ENCODE measurements at places on chromosomes 5 and 9. TPM values are rescaled to one million over a fixed set of nuclear protein-coding genes. Genes with fewer than 3 reads are reported as not detected.
A peak's percentile ranks its signal among the peaks of the same experiment; 100 is the strongest.

GRCh38 chr5:155783246-155783645 is 543.7 kb upstream of the SGCD start:
- DNase-seq, result no peak

DNA sequence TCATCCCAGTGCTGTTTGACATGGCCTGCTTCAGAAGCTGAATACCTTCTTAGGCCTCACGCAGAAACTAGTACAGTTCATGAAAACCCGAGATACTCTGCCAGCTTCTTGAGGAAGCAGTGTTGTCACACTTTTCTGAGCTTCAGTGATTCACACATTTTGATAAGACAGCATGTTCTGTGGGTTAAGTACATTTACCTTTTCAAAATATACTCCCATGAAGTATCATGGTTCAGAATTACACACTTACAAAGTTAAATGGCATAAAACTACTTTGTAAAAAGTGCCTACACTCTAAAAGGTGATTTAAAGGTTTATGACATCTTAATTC is 56.9 kb downstream of the VCAN start:
- DNase-seq, result no peak

GRCh38 chr5:110865400-110866094 is 126.7 kb downstream of the SLC25A46 start:
- peak; percentile 18 for DNase-seq

PCDHB14 gene
- 10.6 TPM for total RNA-seq

GRCh38 chr9:133876144-133876543 is 116.0 kb downstream of the VAV2 start:
- no peak for DNase-seq

DNA sequence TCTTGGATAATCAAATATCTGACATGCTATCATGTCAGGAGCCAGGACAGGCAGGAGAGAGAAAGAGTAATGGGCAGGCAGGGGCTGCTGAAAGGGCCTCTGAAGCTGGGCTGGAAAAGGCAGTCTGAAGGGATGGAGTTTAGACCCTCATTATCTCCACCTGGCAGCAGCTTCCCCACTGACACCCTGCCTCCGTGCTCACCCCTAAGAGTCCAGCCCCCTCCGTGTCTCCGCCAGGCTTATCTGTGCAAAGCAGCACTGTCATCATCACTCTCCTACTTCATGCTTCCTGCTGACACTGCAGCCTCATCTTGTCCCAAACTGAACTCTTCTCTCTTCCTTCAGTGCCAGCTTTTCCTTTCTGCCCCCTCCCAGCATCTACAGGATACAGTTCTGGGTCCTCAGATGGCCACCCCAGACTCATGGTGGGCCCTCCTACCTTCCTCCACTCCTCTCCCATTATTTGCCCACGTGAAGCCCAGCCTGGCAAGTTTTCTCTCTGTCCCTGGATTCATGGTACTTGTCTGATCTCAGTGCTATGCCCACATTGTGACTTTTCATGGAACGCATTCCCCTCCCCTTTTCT is 70.9 kb upstream of the KLF9 start:
- DNase-seq, result no peak

PWWP2A gene
- total RNA-seq, result 23.0 TPM

DNA sequence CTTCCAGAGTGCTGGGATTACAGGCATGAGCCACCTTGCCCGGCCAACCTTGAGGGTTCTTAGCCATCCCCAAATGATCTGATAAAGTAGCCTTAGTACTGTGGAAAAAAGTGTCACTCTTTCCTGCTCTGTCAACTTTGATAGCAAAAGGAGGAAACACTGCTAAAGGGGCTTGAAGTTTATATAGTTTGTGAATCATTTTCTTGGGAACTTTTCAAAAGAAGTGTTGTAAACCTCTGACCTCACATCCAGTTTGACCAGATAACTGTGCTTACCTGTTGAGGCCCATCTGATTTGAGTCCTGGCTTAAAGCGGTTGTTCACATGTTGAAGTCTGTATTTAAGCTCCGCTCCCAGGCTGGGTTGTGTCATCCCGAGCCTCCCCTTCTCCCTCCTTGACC is 303.3 kb downstream of the DOCK8 start:
- no peak for DNase-seq

- DNase-seq, result no peak
Observed at GRCh38 chr9:87269296-87270176, 228.1 kb upstream of the DAPK1 start.

- no peak for DNase-seq
Observed at GRCh38 chr9:120570296-120570695, 9.7 kb downstream of the CDK5RAP2 start.

- DNase-seq, result no peak
Observed at GRCh38 chr5:75324791-75325190, 12.2 kb upstream of the HMGCR start.

DNA sequence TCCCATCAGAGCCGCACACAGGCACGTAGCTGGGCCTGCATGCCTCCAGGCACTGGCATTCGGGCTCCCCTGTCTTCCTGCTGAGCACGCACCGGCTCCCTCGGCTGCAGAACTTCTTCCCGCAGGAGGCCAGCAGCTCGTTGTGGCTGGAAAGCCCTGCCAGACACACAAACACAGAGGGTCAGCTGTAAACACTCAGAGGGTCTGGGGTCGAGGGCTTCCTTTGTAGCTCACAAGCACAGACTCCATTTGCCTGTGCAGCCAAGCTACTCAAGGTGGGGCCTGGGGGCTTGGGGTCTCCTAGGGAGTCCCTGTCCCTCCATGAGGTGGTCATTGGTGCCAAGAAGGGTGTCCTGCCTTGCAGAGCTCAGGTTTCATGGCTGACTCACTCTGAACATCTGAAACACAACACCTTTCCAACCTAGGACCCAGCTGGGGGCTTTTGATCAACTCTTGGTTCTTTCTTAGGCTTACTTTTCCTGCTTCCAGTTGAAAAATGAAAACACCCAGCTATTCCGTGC is 211.4 kb downstream of the FSTL4 start:
- DNase-seq, result no peak

DNA sequence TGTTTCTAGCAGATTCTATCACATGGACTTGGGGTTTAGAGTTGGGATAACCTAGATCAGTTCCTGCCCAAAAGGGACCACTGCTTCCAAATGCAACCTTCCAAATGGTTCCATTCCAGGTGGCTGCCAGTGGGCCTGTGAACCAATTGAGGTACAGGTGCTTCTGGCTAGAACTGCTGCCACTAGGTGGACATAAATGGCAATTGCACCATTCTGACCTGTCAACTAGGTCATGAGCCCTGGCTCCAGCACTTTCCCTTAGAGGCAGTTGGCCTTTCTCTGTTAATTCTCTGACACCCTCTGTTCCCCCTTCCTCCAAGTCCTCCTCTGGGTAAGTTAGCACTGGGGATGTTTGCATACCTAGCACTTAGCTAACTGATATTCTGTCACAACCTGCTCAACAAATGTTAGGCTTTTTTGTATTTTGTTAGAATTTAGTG is 16.6 kb upstream of the HEMGN start:
- peak; percentile 17 for DNase-seq

DNA sequence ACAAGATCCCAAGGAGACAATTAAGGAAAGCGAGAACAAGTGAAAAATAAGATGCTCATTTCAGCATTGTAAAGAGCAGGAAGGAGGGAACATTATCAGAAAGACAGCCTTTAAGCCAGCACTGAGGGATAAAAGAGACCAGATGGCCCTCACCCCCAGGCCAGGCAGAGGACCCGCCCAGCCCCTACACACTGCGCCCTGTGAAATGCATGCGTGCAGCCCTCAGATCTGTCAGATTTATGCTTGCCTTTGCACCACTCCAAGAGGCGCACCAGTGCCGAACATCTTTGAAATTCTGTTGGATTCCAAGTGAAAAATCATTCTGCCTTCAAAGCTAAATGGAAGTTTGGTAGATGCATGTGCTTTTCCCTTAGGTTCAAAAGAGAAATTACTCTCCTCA is 378.0 kb downstream of the MLLT3 start:
- no peak for DNase-seq

GRCh38 chr5:143142596-143143435 is 260.7 kb downstream of the NR3C1 start:
- DNase-seq, result no peak

GRCh38 chr5:120734033-120734432 is 269.9 kb downstream of the PRR16 start:
- DNase-seq, result no peak

- DNase-seq, result no peak
Observed at GRCh38 chr5:20087299-20087698, 99.3 kb upstream of the CDH18 start.

DNA sequence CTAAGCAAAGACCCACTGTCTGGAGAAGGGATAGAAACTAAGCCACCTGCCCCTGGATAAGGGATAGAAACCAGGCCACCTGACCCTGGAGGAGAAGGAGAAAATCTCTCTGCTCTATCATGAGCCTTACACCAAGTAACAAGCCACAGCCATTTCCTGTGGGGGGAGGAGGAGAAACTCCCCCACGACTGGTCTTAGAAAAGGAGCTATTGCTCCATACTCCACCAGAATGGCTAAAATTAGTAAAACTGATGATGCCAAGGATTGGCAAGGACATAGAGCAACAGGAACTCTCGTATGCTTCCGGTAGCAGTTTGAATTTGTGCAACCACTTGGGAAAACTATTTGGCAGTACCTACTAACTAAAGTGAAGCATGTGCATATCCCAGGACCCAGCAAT is 70.8 kb downstream of the ACTL7B start:
- DNase-seq, result no peak

DNA sequence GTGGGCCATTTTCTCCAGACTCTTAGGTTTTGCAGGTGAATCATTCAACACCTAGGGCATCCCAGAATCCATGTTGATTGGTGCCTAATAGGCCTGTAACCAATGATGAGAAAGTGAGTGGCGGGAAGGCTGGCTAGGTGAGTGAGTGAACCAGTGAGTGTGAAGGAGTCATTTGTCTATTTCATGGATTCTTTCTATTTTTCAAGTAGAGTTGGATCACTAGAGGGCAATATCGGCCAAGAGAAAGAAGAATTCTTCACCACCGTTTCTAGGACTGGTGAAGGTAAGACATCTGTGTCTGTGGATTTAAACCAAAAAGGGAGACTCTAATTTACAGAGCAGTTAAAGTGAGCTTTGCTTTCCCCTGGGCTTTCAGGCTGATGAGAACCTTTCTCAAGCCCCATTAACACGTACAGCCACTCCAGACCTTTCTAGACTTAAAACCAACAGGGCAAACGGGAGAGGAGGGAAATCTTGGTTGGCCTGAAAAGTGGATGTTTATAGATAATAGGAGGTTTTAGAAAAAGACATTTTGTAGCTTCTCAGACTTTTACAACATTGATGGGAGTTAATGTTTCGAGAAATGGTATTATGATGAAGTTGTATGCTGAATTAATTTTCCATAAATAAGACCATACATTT is 114.3 kb upstream of the IL12B start:
- DNase-seq, result peak; percentile 74

- no peak for DNase-seq
Observed at GRCh38 chr9:114069476-114070187, 8.5 kb downstream of the AMBP start.

- DNase-seq, result peak; percentile 56
Observed at GRCh38 chr9:108830272-108830671, 25.5 kb downstream of the ACTL7B start.

PCDHA12 gene
- total RNA-seq, result 0.23 TPM

ALDH7A1 gene
- 66.0 TPM for total RNA-seq

DNA sequence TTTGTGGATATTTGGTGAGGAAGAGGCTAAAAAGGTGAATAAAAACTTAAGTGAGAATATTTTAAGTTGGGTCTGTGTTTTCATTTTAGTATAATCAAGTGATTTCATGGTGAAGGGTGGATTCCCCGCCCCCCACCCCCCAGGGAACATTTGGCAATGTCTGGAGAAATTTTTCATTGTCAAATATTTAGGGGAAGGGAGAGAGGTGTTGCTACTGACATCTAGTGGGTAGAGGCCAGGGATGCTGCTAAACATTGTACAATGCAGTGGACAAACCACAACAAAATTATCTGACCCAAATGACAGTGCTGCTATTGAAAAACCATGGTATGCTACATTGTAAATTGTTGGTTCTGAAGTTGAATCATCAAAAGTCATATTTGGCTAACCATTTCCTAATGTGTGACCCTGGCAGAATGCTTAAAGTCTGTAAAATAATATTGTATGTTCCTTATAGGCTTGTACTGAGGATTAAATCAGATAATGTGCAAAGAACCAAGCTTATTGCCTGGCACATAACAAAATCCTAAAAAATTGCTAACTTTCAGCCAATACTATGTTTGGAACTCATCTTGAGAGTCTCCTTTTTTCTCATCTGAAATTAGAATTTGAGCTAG is 5.6 kb downstream of the C5orf24 start:
- peak; percentile 6 for DNase-seq

DNA sequence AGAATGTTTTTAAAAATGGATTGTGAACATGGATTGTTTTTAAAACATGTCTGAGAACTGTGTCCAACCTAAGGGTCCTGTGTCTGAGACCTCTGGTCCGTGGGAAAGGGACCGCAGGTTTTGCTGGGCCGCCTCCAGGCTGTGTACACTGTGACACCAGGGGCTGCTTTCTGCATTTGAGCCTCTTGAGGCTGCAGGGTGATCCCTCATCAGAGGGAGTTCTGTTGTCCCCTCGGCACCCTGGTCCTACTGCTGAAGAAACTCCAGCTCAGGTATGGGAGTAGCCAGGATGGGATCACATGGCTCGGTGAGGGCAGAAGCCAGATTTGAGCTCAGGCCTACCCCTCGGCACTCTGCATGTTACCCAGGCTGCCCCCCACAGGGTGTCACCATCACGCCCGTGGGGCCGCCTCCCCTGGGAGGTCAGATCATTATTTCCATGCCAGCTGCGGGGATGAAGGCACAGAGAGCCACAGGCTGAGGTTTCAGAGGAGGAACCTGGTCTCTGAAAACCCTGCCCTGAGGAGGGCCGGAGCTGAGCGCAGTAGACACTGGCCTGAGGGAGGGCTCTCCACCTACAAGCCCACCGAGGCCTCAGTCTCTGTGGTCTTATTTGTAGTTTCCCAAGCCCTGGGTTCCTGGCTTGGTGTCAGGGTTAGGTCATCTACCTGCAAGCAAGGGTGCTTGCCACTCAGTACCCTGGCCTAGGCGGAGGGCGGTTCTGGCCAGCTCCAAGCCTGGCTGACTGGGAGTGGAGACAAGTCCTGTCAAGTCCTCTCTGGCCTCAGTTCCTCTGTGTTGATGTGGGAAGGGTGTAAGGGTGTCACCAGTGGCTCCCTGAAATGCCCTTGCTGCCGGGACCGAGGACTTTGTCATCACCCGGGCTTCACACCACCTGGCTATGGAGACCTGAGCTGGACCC is 2.8 kb downstream of the PRR7 start:
- DNase-seq, result no peak

All from lung (tissue), 17 donors.